ENCODE measurements at places on chromosomes 1 and 21. TPM values are rescaled to one million over a fixed set of nuclear protein-coding genes. Genes with fewer than 3 reads are reported as not detected.

GRCh38 chr1:39405358-39405757 is 86.1 kb upstream of the BMP8A start:
- H3K36me3 ChIP-seq: peaks cover 3% of the 10 kb centered on the region
- peaks cover 40% of the 10 kb centered on the region for H3K4me1 ChIP-seq
- H3K4me3 ChIP-seq: no peak overlapping the region
- no peak for DNase-seq
- no peaks in the 10 kb centered on the region for H3K27me3 ChIP-seq
- no peak overlapping the region for H3K27ac ChIP-seq

Gene C21orf58
- 16.5 TPM for total RNA-seq

DNA sequence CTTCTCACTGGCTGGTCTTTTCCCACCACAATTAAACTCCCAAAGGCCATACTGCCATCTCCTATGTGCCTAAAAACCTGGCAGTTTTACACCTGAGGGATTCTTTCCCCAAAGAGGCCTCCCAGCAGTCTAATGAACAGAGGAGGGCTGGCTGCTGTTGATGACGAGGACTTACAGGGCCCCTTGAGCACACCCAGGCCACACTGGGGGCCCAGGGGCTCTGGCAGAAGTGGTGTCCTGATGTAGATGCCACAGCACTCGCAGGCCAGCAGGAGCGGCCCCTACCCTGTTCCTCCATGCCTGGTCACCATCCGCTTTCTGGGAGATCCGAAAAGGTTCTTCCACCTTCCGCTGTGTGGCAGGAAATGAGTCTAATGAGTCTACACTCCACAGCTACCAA is 24.2 kb downstream of the POFUT2 start:
- H3K27ac ChIP-seq: no peak overlapping the region
- peaks cover 11% of the 10 kb centered on the region for H3K4me1 ChIP-seq
- H3K4me3 ChIP-seq: no peak overlapping the region
- peaks cover 11% of the 10 kb centered on the region for H3K36me3 ChIP-seq

Gene CR1L
- not detected for total RNA-seq

- H3K36me3 ChIP-seq: no peaks in the 10 kb centered on the region
- H3K4me1 ChIP-seq: no peaks in the 10 kb centered on the region
- no peaks in the 10 kb centered on the region for H3K27me3 ChIP-seq
- no peak for DNase-seq
- H3K4me3 ChIP-seq: no peak overlapping the region
Observed at GRCh38 chr1:21881250-21881649, 55.9 kb downstream of the HSPG2 start.

DNA sequence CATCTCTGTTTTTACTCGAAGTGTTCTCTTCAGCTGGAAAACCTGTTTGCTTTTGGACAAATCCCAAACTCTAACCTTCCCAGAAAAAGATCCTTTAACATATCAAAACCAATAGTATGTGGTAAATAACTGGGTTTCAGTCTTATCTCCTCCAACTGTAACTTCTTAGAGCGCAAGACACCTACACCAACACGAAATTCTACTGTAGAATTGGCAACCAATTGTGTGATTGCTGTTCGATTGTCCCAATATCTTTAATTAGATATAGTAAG is 5.8 kb upstream of the MPZL1 start:
- peak overlapping the region; percentile 88 for H3K4me3 ChIP-seq
- H3K36me3 ChIP-seq: peaks cover 7% of the 10 kb centered on the region
- peaks cover 11% of the 10 kb centered on the region for H3K27me3 ChIP-seq
- no peak for DNase-seq
- H3K4me1 ChIP-seq: peaks cover 32% of the 10 kb centered on the region
- H3K27ac ChIP-seq: peak overlapping the region; percentile 97

- H3K27me3 ChIP-seq: no peaks in the 10 kb centered on the region
- H3K4me3 ChIP-seq: no peak overlapping the region
- no peak for DNase-seq
Observed at GRCh38 chr1:22258698-22259097, 115.8 kb upstream of the WNT4 start.

Gene INSRR
- total RNA-seq: 0.12 TPM

Gene RIPK4
- 0.76 TPM for total RNA-seq

DNA sequence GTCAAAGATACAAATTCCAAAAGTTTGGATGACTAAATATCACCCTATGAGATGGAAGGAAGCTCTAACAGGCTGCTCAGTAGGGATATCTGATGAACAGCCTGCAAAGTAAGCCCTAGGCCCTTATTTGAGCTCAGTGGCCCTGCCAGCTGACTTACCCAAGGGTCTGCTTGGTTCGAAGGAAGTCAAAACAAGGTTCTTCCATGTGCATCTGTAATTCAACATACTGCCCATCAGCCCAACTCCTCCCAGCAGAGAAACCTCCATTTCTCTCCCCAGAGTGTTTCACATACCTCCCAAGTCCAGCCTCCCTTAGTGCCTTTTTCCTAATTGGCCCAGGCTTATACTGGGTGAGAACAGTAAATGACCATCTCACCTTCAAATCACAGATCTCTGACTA is 86.6 kb downstream of the NRDC start:
- H3K27ac ChIP-seq: peak overlapping the region; percentile 34
- peaks cover 24% of the 10 kb centered on the region for H3K36me3 ChIP-seq
- DNase-seq: no peak
- no peaks in the 10 kb centered on the region for H3K27me3 ChIP-seq
- H3K4me1 ChIP-seq: peaks cover 14% of the 10 kb centered on the region
- H3K4me3 ChIP-seq: no peak overlapping the region
